ENCODE measurements at places on chromosomes 5 and 9.

GRCh38 chr5:152811988-152812387, 406.9 kb upstream of the NMUR2 start:
- DNase-seq: no peak

DNA sequence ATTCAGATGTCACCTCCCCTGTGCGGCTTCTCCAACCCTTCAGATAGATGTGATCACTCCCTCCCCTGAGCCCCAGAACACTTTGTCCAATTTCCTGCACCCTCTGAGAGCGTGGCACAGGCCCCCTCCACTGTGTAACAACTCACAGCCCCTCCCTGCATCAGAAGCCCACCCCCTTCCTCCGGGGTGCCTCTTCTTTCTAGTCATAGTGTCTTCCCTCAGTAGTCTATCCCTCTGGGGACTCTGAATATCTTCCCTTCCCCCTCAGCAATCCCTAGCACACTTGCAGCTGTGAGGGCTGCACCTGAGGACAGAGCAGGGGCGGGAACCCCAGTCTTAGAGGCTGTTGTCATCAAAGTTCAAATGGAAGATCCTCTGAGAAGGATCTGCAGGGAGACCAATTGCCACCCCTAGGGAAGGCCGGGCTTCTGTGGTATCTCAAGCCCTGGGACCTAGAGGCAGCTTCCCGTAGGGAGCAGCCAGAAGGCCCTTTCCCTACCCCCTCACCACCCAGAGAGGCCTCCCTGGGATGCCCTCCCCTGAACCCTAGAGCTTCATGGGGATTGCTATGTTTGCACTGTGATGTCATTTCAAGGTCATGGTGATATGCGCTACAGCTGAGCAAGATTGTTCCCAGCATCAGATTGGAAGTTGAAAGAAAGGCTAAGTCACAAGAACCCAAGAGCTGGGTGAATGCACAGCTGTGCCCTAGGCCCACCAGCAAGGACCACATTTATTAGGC, 70.7 kb downstream of the THBS4 start:
- no peak for DNase-seq

- no peak for DNase-seq
Observed at GRCh38 chr5:80324912-80325311, 5.1 kb downstream of the SPZ1 start.

DNA sequence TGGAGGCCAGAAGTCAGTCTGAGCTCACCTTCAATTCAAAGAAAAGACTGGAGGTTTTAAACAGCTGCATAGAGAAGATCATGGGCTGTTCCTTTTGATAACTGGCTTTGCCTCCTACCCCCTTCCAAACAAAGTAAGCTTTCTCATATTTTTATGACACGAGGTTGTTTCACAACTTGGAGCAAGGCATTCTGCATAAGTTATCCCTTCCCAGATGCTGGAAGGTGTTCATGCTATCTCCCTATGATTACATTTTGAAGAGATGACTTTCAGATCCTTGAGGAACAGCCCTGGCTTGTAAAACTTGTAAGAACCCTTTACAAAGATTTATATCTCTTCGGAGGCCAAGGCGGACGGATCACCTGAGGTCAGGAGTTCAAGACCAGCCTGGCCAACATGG, 571.9 kb upstream of the FTMT start:
- no peak for DNase-seq

DNA sequence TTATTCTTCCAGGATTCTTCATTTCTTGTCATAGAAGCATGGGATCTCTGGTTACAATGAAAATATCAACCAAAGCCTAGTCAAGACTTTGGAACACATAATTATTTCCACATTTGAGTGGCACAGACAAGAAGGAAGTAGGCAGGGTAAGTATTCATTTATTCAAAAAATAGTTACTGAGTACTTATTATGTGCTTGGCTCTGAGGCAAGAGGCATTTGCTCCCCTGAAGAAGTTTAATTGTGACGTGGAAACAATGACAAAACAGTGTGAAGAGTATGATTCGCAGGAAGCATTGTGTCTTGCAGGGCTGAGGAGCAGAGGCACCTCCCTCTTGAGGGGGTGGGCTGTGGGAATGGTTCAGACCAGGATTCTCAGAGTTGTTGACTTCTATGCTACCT, 45.0 kb upstream of the TNFSF15 start:
- no peak for DNase-seq

DNA sequence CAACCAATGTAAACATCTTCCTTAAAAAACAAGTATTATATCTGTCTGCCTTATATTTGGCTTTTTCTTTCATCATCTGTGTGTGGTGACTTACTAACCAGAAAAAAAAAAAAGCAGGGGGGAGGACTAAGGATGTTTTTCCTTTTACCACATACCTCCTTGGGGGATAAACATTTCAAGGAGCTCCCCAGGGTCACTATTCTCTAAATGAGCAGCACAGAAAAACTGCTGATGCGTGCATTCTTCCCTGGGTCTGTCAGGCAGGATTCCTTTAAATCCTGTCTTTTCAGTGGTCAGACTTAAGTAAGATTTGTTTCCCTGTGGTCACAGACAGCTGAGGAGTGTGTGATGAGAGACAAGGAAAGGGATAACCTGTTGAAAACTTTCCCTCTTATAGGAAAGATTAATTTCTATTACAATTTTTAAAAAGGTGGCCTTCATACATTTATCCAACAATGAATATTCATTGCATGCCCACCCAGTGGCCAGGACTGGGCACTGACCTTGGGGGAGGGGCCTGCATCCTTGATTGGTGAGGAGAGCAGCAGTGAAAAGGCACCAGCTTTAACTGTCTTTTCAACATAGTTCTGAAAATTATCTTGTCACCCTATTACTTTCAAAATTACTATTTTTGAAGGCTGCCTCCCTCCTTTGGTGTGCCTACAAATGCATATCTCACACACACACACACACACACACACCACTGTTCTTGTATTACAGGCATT, 123.1 kb downstream of the TLE4 start:
- DNase-seq: no peak

GRCh38 chr5:66234241-66234640, 90.1 kb downstream of the SREK1 start:
- DNase-seq: no peak
